ENCODE measurements at places on chromosomes 12 and 14.

DNA sequence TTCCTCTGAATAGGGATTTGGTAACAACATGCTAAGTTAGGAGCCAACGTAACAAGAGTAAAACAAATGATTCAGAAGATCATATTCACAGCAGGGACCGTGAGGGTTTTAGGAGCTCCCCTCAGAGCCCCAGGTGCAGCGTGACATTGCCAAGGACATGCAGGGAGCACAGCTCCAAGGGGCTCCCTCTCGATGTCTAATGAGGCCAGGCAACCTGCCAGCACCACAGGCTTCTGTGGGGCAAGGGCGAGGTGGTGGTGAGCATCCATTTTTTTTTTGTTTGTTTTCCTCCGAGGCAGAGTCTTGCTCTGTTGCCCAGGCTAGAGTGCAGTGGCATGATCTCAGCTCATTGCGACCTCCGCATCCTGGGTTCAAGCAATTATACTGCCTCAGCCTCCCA is 95.1 kb upstream of the PTPRB start:
- DNase-seq: no peak

- DNase-seq: no peak
Measured at GRCh38 chr12:106048016-106048415, 90.7 kb downstream of the NUAK1 start.

DNA sequence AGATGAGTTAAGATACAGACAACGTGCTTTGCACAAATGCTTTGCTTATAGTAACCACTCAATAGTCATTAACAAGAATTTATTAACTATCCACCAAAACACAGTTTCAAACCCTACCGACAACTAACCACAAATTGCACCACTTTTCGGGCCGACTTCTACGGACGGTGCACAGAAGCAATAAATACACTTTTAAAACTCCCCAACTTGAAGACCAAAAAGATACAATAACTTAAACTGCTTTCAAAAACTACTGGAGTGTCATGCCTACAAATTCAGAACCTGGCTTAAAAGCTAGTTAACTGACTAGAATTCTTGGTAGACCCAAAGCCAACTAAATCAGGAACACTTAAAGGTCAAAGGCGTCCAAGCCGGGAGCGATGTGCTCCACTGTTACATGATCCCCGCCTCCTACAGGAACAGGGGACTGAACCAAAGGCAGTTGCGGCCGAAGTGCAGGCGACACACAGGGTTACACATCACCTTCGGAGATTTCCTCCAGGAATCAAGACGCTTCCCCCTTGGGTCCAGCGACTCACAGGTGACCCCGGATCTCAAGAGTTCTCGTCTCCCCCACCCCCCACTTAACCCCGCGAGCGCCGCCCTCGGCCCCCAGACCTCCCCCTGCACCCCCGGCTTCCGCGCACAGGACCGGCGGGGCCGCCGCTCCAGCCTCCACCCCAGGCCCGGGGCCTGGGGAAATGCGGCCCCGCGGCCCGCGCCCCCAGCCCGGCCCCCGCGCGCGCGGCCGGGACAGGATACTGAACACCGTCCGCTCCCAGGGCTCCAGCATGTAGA is 507 bp downstream of the SPTSSA start:
- DNase-seq: peak; percentile 49

DNA sequence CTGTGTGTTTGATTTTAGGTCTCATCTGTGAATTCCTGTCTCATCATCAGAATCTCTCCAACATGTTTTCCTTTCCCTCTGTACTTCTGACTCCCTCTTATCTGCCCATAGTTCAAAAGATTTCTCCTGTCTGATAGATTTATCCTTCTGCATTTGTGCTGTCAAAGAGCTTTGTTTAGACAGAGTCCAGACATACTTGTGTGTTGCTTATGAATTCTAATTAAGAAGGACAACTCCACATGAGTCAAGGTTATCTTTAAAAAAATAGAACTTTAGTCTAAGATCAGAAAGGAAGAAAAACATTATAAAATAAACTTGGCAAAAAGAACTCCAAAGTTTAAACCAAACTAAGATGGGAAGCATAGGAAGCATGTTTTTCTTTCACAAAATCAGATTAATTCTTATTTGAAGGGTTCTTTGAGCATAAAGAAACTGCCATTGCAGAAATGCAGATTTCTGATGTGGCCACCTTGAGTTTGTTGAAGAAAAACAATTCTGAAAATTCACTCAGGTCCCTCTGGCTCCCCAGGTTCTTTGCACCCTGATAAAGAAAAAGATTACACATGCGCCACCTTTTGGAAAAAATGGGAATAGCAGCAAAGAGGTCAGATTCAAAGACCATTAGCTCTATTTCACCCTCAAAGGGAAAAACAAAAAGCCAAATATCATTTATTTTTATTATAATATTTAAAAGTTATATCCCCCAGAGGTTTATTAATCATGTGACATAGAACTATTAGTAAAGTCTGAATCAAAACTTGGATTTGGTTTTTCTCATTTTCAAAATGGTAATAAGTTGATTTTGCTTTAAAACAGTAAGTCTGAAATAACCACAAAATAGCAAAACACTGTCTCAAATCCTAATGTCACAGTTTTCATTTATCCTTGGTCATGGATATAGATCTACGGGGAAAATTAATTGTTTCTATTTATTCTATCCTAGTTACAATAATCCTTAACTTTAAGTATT is 143.7 kb upstream of the DCN start:
- DNase-seq: peak; percentile 73

- DNase-seq: no peak
Measured at GRCh38 chr14:20631023-20631879, 10.2 kb downstream of the OR6S1 start.

DNA sequence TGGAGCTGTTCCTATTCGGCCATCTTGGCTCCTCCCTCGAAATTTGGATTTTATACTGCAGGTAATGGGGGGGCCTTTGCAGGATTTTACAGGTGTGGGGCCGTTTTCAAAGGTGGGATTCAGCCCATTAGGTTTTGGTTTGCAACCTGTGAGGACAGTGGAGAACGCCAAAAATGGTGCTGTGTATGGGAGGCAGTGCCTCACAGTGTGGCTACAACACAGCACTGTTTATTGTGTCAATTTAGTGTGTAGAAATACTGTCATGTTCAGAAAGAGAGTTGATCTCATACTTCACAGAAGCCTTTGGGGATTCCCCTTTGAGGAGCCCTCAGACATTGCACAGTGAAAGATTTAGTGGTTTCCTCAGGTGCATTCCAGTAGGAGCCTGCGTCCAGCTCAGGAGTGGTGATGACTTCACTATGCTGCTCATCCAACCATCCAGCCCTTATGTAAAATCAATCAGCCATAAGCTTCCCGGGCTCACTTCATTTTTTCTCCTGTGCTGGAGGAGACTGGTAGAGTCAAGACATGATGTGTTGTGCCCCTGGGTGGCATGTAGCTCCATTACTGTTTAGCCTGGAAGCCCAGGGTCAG is 92.7 kb upstream of the PRMT8 start:
- no peak for DNase-seq

All from left kidney (tissue), 8 donors.